ENCODE measurements at places on chromosomes 3 and 15.

DNA sequence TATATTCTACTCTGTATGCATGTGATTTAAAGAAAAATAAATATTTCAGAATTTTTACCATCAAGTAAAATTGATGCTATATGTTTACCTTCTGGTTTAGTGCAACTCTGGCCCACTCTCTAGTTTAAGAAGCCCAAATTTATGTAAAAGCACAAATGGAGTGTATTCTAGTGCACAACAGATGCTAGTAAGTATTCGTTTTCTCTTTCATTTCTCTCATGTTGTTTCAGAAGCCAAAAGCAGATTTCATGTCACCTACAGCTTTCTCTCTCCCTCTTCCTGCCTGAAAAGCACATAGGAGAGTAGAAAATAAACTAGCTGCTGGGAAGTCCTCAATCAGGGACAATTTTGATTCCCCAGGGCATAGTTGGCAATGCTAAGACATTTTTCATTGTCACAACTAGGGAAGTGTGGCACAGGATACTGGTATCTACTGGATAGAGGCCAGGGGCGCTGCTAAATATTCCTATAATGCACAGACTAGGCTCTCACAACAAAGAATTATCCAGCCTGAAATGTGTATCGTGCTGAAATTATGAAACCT is 147.4 kb upstream of the ARHGEF26 start:
- no peak for DNase-seq

DNA sequence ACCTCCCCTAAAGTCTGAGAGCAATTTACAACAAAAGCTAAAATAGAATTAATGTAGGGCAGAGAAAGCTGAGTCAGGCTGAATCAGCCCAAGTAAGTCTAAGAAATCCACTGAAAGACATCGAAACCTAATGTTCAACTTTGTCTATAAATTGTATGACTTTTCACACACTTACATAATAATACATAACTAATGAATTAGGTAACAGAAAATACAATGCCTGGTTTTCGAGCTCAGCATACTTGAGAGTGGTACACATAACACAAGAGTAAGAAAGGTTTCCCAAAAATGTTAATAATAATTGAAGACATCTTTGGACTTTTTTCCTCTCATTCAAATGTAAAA is 55.3 kb upstream of the VGLL4 start:
- DNase-seq: no peak

GRCh38 chr3:42012383-42012934 is 50.6 kb upstream of the ULK4 start:
- DNase-seq: no peak

DNA sequence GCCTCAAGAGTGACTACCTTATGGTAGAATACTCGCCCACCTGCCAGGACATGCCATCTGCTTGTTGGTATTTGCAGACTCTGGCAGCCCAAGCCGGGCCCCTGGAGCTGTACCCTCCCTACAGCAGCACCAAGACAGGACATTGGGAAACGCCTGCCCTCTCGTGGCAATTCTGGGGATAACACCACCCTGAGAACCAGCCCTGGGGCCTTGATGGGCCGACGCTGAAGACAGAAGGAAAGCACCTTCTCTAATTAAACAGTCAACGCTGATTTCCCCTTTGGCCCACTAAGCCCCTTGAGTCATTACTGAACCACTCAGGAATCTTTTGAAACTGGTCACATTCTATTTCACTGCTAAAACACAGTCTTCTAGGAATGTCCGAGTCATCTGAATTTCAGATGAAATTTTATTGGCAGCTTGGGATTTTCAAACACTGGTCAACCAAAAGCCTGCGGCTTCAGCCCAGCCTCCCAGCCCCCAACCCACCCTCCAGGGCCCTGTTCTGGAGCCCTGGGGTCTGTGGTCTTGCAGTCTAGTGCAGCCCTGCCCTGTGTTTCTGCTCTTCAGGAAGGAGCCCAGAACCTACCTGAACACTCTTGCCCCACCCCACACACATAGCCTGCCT is 91.3 kb downstream of the TMEM266 start:
- DNase-seq: no peak

- no peak for DNase-seq
These were observed 54.1 kb upstream of the ATP2C1 start for GRCh38 chr3:130839813-130840212.

All from upper lobe of left lung (tissue), 6 donors.